ENCODE measurements at places on chromosomes 3 and 15. TPM values are rescaled to one million over a fixed set of nuclear protein-coding genes. Genes with fewer than 3 reads are reported as not detected.

- peaks cover 12% of the 10 kb centered on the region for H3K4me1 ChIP-seq
- no peak overlapping the region for H3K27ac ChIP-seq
- no peaks in the 10 kb centered on the region for H3K27me3 ChIP-seq
- H3K36me3 ChIP-seq: no peaks in the 10 kb centered on the region
- no peak overlapping the region for H3K4me3 ChIP-seq
Observed at GRCh38 chr3:88030210-88030609, 28.6 kb downstream of the CGGBP1 start.

GRCh38 chr3:4752201-4753072 lies 226.8 kb upstream of the BHLHE40 start:
- no peaks in the 10 kb centered on the region for H3K36me3 ChIP-seq
- H3K4me1 ChIP-seq: peaks cover 65% of the 10 kb centered on the region
- H3K27ac ChIP-seq: peak overlapping the region; percentile 90
- H3K4me3 ChIP-seq: no peak overlapping the region
- peak; percentile 54 for DNase-seq
- no peaks in the 10 kb centered on the region for H3K27me3 ChIP-seq

The ACKR2 gene
- 3.4 TPM for total RNA-seq

The CPEB1 gene
- total RNA-seq: 1.0 TPM

DNA sequence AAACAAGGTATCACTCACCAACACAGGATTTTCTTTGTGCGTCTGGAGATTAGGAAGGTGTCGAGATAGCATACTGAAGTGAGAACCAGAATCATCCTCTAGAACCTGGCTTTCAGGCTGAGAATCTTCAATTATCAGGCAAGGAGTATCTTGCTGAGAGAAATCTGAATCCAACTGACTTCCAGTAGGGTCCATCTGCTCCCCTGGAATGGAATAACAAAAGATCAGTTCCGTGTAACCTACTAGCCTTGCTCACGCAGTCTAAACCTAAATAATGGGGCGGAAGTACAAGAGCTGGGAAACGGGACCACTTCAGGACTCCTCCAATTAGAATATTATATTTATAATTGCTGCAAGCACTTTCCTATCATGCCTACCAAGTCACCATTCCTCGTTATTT lies 690 bp downstream of the TP53BP1 start:
- H3K36me3 ChIP-seq: no peaks in the 10 kb centered on the region
- peak overlapping the region; percentile 69 for H3K27ac ChIP-seq
- peaks cover 13% of the 10 kb centered on the region for H3K4me1 ChIP-seq

- no peaks in the 10 kb centered on the region for H3K36me3 ChIP-seq
- H3K4me1 ChIP-seq: peaks cover 59% of the 10 kb centered on the region
- no peak within 1 kb of the TSS for H3K4me3 ChIP-seq
- H3K27me3 ChIP-seq: no peaks in the 10 kb centered on the region
- H3K27ac ChIP-seq: peak within 1 kb of the TSS; percentile 87
Observed at GRCh38 chr15:40340740-40341400, at the start of gene CCDC9B. TSS of gene CCDC9B (minus strand) at chr15:40340939. CDS start at chr15:40340819, 120 bp downstream.

- H3K36me3 ChIP-seq: no peaks in the 10 kb centered on the region
- DNase-seq: no peak
- no peaks in the 10 kb centered on the region for H3K4me1 ChIP-seq
- H3K4me3 ChIP-seq: no peak overlapping the region
- H3K27ac ChIP-seq: no peak overlapping the region
Observed at GRCh38 chr3:46006238-46007032, 10.8 kb upstream of the FYCO1 start.

DNA sequence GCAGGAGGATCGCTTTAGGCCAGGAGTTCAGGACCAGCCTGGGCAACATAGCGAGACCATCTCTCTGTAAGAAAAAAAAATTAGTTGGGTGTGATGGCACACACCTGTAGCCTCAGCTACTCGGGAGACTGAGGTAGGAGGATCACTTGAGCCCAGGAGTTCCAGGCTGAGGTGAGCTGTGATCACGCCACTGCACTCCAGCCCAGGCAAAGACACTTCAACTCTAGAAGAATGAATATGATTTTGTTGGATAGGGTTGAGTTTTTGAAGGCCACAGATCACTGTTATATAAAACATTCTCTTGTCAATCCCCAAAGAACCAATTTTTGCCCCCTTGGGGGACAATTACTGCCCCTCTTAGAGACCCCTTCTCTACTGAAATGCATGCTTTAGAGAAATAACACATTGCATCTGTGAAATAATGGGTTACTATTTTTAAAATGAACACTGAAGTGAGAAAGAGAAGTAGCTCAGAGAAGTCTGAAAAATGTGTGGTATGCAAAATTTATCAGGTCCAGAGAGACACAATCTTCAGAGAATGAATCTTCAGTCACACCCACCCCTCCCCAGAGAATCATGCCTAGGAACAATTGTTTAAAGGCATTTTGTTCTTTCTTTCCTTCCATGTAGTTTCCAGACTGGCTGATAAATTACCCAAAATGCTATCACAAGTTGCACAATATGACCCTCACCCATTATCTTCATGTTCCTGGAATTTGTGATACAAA lies 42.7 kb downstream of the METTL6 start:
- no peak overlapping the region for H3K27ac ChIP-seq
- H3K4me3 ChIP-seq: no peak overlapping the region
- no peaks in the 10 kb centered on the region for H3K27me3 ChIP-seq
- H3K36me3 ChIP-seq: no peaks in the 10 kb centered on the region
- H3K4me1 ChIP-seq: no peaks in the 10 kb centered on the region

The SERPINI1 gene
- total RNA-seq: 10.2 TPM

The PROS1 gene
- total RNA-seq: 15.8 TPM

DNA sequence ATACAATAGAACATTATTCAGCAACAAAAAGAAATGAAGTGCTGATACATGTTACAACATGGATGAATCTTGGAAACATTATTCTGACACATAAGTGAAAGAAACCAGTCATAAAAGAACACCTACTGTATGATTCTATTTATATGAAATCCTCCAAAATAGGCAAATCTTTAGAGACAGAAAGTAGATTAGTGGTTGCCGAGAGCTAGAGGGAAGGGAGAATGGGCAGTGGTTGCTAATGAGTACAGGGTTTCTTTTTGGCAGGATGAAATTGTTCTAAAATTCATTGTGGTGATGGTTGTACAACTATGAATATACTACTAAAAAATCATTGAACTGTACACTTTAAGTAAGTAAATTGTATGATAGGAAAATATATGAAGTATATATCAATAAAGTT lies 6.3 kb upstream of the LRRC58 start:
- no peaks in the 10 kb centered on the region for H3K36me3 ChIP-seq
- no peaks in the 10 kb centered on the region for H3K27me3 ChIP-seq
- no peak for DNase-seq
- H3K4me1 ChIP-seq: peaks cover 3% of the 10 kb centered on the region

GRCh38 chr15:66763186-66764071 lies 61.4 kb downstream of the SMAD6 start:
- peak; percentile 94 for DNase-seq
- no peaks in the 10 kb centered on the region for H3K27me3 ChIP-seq
- H3K4me1 ChIP-seq: peaks cover 71% of the 10 kb centered on the region
- no peak overlapping the region for H3K4me3 ChIP-seq
- no peaks in the 10 kb centered on the region for H3K36me3 ChIP-seq
- peak overlapping the region; percentile 80 for H3K27ac ChIP-seq

- no peaks in the 10 kb centered on the region for H3K27me3 ChIP-seq
- peaks cover 10% of the 10 kb centered on the region for H3K36me3 ChIP-seq
Observed at GRCh38 chr3:155938409-155938808, 68.0 kb downstream of the GMPS start.

The SLC9C1 gene
- not detected for total RNA-seq

The TIGIT gene
- total RNA-seq: not detected

The SCAP gene
- total RNA-seq: 122 TPM

DNA sequence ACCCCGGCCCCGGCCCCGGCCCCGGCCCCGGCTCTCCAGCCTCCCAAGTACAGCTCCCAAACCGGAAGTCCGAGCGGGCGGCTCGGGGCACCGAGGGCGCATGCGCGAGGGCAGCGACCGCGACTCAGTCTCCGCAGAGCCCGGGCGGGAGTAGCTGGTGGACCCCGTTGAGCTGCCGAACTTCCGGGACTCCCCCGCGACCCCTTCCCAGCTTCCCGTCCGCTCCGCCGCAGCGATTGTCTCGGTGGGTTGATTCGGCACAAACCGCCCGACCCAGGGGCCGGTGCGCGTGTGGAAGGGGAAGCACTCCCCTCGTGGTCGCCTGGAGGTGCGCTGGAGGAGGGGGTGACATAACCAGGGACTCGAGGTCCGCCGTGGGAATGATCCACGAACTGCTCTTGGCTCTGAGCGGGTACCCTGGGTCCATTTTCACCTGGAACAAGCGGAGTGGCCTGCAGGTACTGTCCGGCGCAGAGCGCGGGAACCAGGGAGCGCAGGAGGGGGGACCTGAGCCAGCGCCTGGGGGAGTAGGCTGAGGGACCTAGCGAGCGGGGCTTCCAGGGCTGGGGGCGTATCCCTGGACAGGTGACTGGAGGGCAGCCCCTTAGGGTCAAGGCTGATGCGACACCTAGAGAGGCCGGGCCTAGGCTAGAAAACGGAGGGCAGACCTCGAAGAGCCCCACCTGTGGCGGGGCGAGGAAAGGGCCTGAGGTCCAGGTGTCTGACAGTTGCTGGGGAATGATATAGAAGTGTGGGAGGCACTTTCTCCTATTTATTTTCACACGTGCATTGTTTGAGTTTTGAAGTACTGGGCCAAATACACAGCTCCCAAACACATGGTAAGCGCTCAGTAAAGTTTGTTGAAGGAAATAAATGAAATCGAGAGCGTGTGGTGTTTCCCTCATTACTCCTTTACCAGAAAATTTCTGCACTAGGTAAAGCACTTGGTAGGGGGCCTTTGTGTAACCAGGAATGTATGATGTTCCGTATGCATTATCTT lies at the start of the genes TUBGCP4 and ZSCAN29:
Gene TUBGCP4 (plus strand): TSS at position 127 of the 1,000 bp plus-strand sequence. CDS start 254 bp downstream, at position 381.
Gene ZSCAN29 (minus strand): TSS at position 69 of the 1,000 bp plus-strand sequence. CDS start 1,130 bp downstream, outside the sequence.
- H3K4me1 ChIP-seq: peaks cover 29% of the 10 kb centered on the region
- peak within 1 kb of the TSS; percentile 77 for H3K27ac ChIP-seq
- peak within 1 kb of the TSS; percentile 35 for H3K4me3 ChIP-seq
- H3K27me3 ChIP-seq: no peaks in the 10 kb centered on the region
- H3K36me3 ChIP-seq: no peaks in the 10 kb centered on the region

DNA sequence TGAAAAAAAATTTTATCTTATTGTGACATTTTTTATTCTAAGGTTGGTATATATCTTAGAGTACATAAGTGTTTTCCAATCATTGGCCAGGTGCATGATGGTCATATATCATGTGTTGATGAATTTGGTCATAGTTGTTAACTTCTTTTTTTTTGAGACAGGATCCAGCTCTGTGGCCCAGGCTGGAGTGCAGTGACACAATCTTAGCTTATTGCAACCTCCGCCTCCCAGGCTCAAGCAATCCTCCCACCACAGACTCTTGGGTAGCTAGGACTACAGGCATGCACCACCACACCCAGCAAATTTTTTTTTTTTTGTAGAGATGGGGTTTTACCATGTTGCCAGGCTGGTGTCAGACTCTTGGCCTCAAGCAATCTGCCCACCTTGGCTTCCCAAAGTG lies 44.0 kb downstream of the PCCB start:
- no peaks in the 10 kb centered on the region for H3K36me3 ChIP-seq
- no peak for DNase-seq
- H3K4me3 ChIP-seq: no peak overlapping the region
- no peak overlapping the region for H3K27ac ChIP-seq
- H3K4me1 ChIP-seq: peaks cover 9% of the 10 kb centered on the region

The ADGRG7 gene
- total RNA-seq: not detected

GRCh38 chr15:75451202-75451673 lies 252 bp downstream of the SIN3A start:
- H3K4me1 ChIP-seq: peaks cover 23% of the 10 kb centered on the region
- H3K27ac ChIP-seq: peak overlapping the region; percentile 96
- no peaks in the 10 kb centered on the region for H3K27me3 ChIP-seq

The A4GNT gene
- 4.0 TPM for total RNA-seq

GRCh38 chr3:9377981-9378380 lies 15.1 kb downstream of the THUMPD3 start:
- no peak overlapping the region for H3K27ac ChIP-seq
- H3K36me3 ChIP-seq: peaks cover 9% of the 10 kb centered on the region
- no peaks in the 10 kb centered on the region for H3K27me3 ChIP-seq
- DNase-seq: no peak
- no peak overlapping the region for H3K4me3 ChIP-seq

GRCh38 chr3:14200276-14200675 lies 21.7 kb downstream of the LSM3 start:
- no peak overlapping the region for H3K4me3 ChIP-seq
- no peak for DNase-seq
- H3K4me1 ChIP-seq: peaks cover 37% of the 10 kb centered on the region
- no peaks in the 10 kb centered on the region for H3K27me3 ChIP-seq
- H3K36me3 ChIP-seq: no peaks in the 10 kb centered on the region

- DNase-seq: no peak
- no peaks in the 10 kb centered on the region for H3K36me3 ChIP-seq
- H3K27ac ChIP-seq: no peak overlapping the region
- H3K4me1 ChIP-seq: peaks cover 15% of the 10 kb centered on the region
- H3K4me3 ChIP-seq: no peak overlapping the region
Observed at GRCh38 chr3:150057227-150057626, 86.5 kb upstream of the PFN2 start.

GRCh38 chr3:27356976-27357375 lies 12.2 kb downstream of the NEK10 start:
- no peak for DNase-seq
- H3K27me3 ChIP-seq: no peaks in the 10 kb centered on the region
- no peak overlapping the region for H3K4me3 ChIP-seq
- no peaks in the 10 kb centered on the region for H3K36me3 ChIP-seq

The XCR1 gene
- not detected for total RNA-seq

GRCh38 chr15:100082761-100083402 lies 258.9 kb downstream of the ADAMTS17 start:
- H3K27me3 ChIP-seq: no peaks in the 10 kb centered on the region
- peak overlapping the region; percentile 75 for H3K27ac ChIP-seq
- peak; percentile 83 for DNase-seq
- no peaks in the 10 kb centered on the region for H3K36me3 ChIP-seq
- peaks cover 58% of the 10 kb centered on the region for H3K4me1 ChIP-seq

The GUCA1C gene
- total RNA-seq: 4.4 TPM

- no peaks in the 10 kb centered on the region for H3K36me3 ChIP-seq
- no peaks in the 10 kb centered on the region for H3K4me1 ChIP-seq
- no peak overlapping the region for H3K4me3 ChIP-seq
- no peak overlapping the region for H3K27ac ChIP-seq
Observed at GRCh38 chr15:56674857-56675256, 58.5 kb downstream of the ZNF280D start.

- H3K27ac ChIP-seq: no peak overlapping the region
- peaks cover 8% of the 10 kb centered on the region for H3K4me1 ChIP-seq
- no peaks in the 10 kb centered on the region for H3K27me3 ChIP-seq
- no peak overlapping the region for H3K4me3 ChIP-seq
- H3K36me3 ChIP-seq: no peaks in the 10 kb centered on the region
- peak; percentile 58 for DNase-seq
Observed at GRCh38 chr15:98292442-98293240, 332.1 kb downstream of the ARRDC4 start.

The GOLGA8S gene
- under 0.01 TPM for total RNA-seq

DNA sequence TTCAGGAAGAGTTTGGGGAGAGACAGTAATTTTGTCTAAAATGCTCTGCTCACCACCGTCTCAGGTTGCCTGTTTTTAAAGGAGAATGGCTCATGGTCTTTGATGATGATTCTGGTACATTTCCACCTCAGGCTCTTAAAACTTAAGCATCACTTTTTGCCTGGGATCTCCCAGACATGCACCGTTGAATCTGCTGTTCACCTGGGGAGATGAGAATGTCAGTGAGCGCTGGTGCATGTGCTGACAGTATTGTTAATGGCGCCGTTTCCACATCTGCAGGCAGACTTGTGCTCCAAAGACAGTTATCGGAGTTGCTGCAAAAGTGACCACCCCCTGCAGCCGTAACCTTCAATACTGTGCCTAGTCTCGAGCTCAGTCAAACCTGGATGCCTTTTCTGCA lies 219.0 kb upstream of the TPM1 start:
- no peaks in the 10 kb centered on the region for H3K36me3 ChIP-seq
- H3K4me3 ChIP-seq: no peak overlapping the region
- no peak for DNase-seq
- H3K27me3 ChIP-seq: no peaks in the 10 kb centered on the region
- H3K4me1 ChIP-seq: peaks cover 36% of the 10 kb centered on the region

Measured in body of pancreas (tissue), 4 donors.